ENCODE measurements at places on chromosomes 6 and 20.

DNA sequence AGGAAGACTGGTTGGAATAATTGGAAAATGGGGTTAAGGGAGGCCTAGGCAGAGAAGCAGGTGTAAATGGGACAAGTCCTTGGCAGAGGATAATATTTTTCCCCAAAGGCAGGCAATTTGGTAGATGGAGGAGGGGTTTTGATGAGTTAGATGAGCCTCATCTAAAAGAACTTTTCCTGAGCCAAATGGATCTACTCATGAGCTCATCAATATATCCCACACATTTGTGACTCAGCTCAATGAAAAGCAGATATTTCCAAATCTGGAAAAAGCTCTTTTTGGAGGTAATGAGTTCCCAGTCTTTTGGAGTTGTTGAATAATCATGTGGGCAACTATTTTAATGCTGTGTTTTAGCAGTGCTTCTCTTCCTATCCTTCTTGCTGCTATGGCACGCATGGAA lies 685.5 kb upstream of the CITED2 start:
- DNase-seq = no peak

GRCh38 chr6:39401376-39401775 lies 78.9 kb upstream of the KCNK16 start:
- DNase-seq = no peak

- no peak for DNase-seq
Measured at GRCh38 chr20:11350126-11351005, 567.3 kb upstream of the BTBD3 start.

DNA sequence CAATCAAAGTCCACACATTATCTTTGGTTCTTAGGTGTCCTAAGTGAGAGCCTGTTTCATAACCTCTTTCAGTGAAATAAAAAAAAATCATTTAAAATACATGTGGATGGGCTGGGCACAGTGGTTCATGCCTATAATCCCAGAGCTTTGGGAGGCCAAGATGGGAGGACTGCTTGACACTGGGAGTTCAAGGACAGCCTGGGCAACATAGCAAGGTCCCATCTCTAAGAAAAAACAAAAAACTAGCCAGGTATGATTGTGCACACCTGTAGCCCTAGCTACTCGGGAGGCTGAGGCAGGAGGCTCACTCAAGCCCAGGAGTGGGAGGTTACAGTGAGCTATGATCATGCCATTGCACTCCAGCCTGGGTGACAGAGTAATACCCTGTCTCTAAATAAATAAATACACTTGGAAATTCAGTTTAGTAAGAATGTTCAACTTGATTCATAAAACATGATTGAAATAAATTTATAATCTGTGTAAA lies 3.6 kb downstream of the MPC1 start:
- DNase-seq = no peak

GRCh38 chr20:1333462-1334369 lies 4.8 kb upstream of the SDCBP2 start:
- no peak for DNase-seq

- DNase-seq = no peak
Measured at GRCh38 chr6:47310131-47310480, 401 bp upstream of the TNFRSF21 start.

DNA sequence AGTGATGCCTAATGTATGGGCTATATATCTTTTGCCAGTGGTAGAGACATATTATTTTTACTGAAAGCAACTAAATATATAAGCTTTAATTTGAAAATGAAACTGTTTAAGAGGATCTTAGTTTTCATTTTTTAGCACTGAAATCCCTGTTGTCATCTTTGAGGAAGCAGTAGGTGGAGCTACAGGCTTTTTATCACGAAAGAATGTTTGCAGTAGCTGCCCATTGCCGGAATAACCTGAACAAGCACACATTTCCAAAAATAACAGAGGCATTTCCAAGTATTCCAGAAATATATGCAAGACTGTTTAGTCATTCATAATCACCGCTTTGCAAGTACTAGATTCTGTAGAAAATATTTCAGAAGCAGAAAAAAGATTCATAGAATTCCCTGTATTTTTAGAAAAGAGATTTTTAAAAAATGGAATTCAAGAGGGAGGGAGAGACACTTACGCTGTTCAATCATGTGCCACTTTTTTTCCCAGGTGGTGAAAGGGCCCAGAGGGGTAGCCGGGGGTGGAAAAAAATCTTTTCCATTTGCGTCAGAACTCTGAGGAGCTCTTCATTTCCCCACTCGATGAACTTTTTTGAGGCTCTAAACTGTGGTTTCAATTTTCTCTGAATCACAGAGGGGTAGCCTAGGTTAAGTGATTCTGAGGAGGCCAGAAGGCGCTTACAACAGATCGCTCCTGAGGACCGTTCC lies 142.5 kb upstream of the FERMT1 start:
- DNase-seq = no peak

DNA sequence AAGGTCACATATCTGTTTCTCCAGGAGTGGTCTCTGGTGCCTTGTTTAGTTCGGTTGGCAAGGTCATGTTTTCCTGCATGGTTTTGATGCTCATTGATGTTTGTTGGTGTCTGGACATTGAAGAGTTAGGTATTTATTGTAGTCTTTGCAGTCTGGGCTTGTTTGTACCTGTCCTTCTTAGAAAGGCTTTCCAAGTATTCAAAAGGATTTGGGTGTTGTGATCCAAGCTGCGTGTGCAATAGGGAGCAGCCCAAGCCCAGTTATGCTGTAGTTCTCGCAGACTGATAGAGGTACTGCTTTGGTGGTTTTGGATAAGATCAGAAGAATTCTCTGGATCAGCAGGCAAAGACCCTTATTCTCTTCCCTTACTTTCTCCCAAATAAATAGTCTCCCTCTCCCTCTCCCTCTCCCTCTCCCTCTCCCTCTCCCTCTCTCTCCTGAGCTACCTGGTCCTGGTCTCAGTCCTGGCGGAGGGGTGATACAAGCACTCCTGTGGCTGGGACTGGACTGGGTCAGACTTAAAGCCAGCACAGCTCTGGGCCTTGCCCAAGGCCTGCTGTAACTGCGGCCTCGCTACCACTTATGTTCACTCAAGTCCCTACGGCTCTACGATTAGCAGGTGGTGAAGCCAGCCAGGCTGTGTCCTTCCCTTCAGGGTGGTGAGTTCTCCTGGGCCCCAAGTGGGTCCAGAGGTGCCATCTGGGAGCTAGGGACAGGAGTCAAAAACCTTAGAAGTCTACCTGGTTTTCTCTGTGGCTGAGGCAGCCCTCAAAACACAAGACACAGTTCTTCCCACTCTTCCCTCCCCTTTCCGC lies 27.3 kb upstream of the GRM4 start:
- DNase-seq = no peak

- no peak for DNase-seq
Measured at GRCh38 chr6:14286144-14286543, 168.6 kb downstream of the CD83 start.

GRCh38 chr6:165855856-165856255 lies 192.8 kb upstream of the PDE10A start:
- DNase-seq = no peak

GRCh38 chr6:168664956-168665355 lies 224.0 kb downstream of the SMOC2 start:
- no peak for DNase-seq

- DNase-seq = no peak
Measured at GRCh38 chr20:709991-710779, 34.6 kb upstream of the SCRT2 start.

DNA sequence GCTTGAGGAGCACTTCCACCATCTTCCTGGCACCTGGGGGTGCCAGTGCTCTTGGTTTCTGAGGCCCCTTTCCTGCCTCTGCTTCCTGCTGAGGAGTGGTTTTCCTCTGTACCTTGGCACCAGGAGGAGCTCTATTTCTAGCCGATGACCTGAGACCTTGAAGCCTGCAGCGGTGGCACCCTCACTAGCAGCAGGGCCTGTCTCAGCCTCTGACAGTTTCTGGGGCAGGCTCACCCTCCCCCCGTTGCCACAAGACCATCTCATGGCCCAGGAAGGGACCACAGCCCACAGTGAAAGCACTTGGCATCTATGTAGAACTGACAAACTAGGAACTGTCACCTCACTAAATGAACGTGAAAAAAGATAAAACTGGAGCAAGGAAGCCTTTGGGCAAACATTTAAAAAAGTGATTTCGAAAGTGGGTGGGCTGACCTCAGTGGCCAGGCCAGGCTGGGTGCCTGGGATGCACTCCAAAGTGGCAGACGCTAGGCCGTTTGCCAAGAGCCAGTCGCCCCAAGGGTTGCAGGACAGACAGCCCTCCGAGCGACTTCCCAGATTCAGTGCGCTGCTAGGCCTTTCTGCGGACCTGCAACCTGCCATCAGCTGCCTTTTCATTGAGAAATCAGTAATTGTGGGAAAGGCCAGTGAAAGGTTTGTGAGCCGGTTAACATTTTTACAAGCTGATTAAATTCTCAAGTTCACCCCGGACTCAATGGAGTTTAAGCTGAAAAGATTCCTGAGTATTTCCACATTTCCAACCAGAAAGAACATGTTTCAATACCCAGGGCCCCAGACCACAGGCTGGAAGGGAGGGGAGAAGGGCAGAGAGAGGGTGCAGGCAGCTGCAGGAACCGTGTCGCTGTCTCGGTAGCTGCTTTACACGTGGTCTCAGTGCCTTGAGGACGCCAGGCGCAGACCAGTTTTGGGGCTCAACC lies 303.7 kb downstream of the ESR1 start:
- no peak for DNase-seq

DNA sequence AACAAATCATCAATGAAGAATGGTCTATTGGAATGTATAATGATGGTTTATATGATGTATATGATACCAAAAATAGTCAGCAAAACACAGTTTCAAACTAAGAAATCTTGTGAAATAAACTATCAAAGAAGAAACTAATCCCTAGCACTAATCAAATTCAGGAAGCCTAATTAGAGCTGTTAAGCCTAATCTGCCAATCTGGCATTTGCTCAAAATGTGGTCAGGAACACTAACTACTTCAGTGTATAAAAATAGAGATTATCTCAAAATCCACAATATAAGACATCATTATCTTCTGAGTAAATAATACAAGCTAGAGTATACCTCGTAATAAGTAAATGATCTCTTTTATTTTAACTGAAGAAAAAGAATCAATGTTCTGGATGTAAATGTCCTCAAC lies 12.8 kb upstream of the AKAP7 start:
- no peak for DNase-seq

DNA sequence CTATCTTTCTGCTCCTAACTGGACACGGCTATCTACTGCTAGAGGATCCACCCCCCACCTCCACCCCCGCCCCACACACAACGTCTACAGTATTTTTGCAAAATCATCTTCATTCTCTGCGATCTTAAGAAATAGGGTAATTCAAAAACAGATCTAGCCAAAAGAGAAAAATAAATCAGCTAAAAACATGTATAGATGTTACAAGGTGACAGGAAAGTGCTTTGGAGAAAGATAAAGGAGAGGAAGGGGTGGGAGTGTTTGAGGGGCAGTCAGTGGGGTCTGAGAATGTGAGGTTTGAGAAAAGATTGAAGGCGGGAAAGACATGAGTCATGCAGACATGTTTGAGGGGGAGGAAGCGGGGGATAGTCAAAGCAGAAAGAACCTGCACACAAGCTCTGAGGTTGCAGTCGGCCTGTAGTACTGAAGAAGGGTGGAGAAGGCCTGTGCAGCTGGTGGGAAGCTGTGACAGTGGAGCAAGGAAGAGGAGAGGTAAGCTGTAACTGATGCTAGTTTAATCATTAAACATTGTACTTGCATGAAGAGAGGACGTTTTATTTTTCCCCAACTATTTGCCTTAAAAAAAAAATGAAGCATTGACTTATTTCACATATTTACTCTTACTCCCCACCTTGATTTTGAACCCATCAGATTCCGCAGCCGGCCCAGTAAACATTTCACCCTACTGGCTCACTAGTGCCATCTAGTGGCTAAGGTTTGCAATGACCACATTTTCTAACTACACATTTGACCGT lies 332.6 kb downstream of the ADGRB3 start:
- DNase-seq = peak; percentile 55

- no peak for DNase-seq
Measured at GRCh38 chr6:106186714-106187113, 100.6 kb downstream of the PRDM1 start.

- DNase-seq = no peak
Measured at GRCh38 chr20:36941401-36941835, 10.1 kb downstream of the SAMHD1 start.

DNA sequence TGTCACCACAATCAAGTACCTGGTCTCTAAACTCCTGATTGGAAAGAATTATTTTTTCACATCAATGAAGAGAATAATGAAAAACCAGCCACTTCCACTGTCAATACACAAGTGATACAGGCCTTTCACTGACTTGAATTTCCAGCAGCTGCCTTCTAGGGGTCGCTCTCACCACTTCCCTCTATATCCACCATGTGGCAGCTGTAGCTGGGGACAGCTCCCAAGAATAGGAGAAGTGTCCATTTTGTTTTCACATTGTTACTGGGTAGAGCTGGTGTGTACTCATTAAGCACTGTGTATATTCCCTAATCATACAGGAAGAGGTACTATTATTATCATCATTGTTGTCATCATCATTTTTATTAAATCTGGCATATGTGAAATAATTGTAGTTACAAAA lies 438.4 kb upstream of the SPTLC3 start:
- no peak for DNase-seq

DNA sequence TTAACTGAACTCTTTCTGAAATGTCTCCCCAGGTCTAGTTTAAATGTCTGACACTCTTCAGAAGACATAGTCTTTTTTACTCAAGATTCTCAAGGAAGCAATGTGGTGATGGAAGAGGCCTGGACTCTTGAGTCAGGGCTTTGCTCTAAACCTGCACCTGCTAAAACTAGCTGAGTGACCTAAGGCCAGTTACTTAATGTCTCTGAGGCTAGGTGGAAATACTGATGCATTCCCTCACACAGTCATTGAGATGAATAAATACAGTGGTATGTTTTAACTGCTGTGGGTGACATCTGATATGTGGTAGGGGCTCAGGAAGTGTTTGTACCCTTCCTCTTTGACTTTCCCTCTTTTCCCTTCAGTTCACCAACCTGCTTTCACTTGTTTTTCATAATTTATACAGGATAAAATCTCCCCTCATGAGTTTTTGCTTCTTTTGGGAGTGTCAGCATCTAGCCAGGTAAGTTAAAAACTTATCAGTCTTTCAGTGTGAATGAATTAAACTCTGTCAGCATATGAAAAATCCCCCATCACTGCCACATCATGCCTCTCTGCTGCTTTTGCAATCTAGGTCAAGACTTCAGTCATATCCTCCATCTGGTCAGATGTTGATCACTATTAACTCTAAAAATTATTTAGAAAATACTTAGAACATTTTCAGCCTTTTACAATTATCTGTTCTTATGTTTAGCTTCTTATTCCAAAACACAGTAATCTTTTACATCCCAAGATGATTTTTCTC lies 178.7 kb upstream of the TNFAIP3 start:
- no peak for DNase-seq

DNA sequence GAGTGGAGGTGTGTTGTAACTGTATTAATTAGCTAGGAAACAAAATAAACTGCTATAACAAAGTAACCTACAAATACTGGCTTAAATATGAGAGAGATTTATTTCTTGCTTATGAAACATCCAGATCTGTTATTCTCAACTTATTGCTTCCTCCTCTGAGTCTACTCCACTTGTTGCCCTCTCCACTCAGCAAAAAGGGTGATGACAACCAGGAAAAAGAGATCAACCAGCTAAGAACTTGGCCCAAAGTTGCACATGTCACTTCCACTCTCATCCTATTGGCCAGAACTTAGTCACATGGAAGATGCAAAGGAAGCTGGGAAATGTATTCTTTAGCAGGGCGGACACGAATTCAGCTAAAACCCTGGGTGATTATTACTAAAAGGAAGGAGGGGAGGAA lies 5.2 kb upstream of the TP53RK start:
- DNase-seq = no peak

- DNase-seq = no peak
Measured at GRCh38 chr6:3237761-3238662, 10.6 kb upstream of the TUBB2B start.

GRCh38 chr6:150528648-150529285 lies 70.9 kb upstream of the PLEKHG1 start:
- DNase-seq = no peak

All from stimulated activated effector memory CD8-positive, alpha-beta T cell treated with anti-CD3 and anti-CD28 coated beads, Interleukin-12 subunit alpha, Interleukin-12 subunit beta, amount 100 ng/mL, for 72 hours (primary cell).